Activated naive CD8-positive, alpha-beta T cell treated with anti-CD3 and anti-CD28 coated beads, Interleukin-2, amount 50 U/mL, for 16 hours (primary cell): ENCODE measurements at places on chromosomes 3 and 15.

- no peak for DNase-seq
Observed at GRCh38 chr3:481680-482079, 285.1 kb downstream of the CHL1 start.

- DNase-seq: no peak
Observed at GRCh38 chr15:91925794-91926193, 72.3 kb downstream of the SLCO3A1 start.

DNA sequence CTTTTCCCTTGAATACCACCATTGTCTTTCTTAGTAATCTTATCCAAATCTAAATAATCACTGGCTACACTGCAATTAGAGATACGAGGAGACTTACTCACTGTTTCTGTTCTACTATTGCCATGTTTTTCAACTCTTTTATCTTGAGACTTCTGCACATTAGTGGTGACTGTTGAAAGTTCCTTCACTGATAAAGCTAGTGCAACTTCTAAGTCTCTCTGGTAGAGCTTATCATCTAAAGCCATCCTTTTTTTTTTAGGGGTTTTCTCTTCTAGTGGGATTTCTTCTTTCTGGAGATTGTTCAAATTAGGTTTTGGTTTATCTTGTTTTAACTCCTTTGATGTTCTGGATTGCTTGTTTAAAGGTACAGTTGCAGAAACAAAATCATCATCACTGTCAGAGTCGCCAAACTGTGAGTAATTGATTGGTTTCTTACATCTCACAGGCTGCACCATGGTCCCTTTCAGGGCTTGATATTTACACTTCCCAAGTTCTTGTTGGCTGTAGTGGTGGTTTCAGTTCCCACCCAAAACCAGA, 37.7 kb downstream of the NCK1 start:
- DNase-seq: no peak

GRCh38 chr3:46873521-46873920, 4.0 kb upstream of the PTH1R start:
- DNase-seq: no peak

GRCh38 chr15:49876401-49877038, 242.5 kb downstream of the ATP8B4 start:
- DNase-seq: no peak

- no peak for DNase-seq
Observed at GRCh38 chr3:16090706-16091105, 83.8 kb upstream of the GALNT15 start.

DNA sequence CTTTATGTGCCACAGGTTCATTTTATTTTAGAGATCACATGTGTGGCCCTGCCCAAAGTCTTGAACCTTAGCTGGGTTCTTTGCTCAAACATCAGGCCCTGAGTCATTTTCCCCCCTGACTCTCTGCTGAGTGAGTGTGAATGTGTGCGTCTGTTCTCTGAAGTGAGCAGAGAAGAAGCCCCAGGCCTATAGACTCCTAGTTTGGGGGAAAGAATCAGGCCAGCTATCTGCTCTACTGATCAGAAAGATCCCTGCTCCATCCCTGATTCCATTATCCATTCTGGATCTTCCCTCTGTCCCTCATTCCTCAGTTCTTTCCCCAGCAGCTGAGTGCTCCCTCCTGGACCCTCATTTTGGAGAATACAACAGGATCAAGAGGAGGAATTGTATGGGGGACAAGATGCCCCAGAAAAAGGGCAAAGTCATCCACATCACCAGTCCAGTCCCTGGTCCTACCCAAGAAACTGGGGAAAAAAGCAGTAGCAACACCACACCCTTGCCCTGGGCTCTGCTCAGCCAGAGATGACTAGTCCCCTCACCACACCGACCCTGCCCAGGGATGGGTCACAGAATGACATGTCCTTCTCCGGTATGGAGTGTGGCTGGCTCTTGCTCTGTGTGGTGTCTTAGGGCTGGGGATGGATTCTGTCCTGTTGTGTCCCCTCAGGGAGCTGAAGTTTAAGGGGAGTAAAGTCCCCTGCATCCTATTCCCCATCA, 3.2 kb downstream of the DUOX1 start:
- no peak for DNase-seq
